ENCODE measurements at places on chromosomes 5 and 9. TPM values are rescaled to one million over a fixed set of nuclear protein-coding genes. Genes with fewer than 3 reads are reported as not detected.

The DMRT2 gene
- 4.0 TPM for total RNA-seq

The SMC2 gene
- 25.6 TPM for total RNA-seq

The FBP2 gene
- not detected for total RNA-seq

The PCYOX1L gene
- 2.9 TPM for total RNA-seq

The EGR1 gene
- 2.8 TPM for total RNA-seq

The SV2C gene
- total RNA-seq, result not detected

The SLC2A6 gene
- 5.0 TPM for total RNA-seq

The LCP2 gene
- total RNA-seq, result 0.26 TPM

The HRH2 gene
- 0.55 TPM for total RNA-seq

The IQGAP2 gene
- 0.98 TPM for total RNA-seq

Measured in SK-MEL-5 (cell line).